Fibroblast of skin of scalp (primary cell): ENCODE measurements at places on chromosomes 5 and 9.

- peak; percentile 2 for DNase-seq
Measured at GRCh38 chr5:53884417-53884816, 324.0 kb downstream of the NDUFS4 start.

DNA sequence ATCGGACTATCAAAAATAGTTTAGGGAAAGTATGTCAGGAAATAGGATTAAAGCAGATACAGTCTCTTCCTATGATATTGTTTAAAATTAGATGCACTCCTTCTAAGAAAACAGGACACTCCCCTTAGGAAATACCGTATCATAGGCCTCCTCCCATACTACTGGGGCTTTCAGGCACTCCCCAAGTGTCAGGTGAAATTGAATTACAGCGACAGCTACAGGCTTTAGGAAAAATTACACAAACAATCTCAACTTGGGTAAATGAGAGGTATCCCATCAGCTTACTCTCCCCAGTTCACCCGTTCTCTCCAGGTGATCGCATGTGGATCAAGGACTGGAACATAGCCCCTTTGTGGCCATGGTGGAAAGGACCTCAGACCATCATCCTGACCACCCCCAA lies 110.4 kb upstream of the EPB41L4A start:
- no peak for DNase-seq

- DNase-seq = peak; percentile 23
Measured at GRCh38 chr9:96483733-96484390, 33.9 kb downstream of the HABP4 start.

DNA sequence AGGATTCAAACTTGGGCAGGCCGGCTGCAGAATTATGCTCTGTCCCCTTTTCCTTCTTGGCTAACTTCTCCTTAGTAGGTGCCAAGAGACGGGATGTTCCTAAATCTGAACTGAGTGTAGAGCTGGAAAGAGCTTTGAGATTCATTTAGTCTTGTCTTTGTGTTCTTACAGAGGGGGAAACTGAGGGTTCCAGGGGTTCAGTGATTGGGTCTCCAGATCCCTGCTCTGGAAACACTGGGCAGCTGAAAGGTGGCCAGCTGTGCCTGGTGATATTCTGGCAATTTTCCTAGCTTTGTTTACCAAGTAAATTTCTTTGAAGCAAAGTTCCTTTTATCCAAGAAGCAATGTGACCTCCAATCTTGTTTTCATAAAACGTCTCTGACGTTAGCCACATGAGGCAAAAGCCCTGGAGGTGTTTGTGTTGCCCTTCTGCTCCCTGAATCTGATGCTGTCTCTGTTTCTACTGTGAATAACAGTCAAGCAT lies 288.7 kb downstream of the ZSWIM6 start:
- DNase-seq = no peak

- no peak for DNase-seq
Measured at GRCh38 chr5:173480896-173481295, 135.6 kb downstream of the BOD1 start.

GRCh38 chr5:72485430-72485974 lies 21.7 kb downstream of the ZNF366 start:
- DNase-seq = no peak

- DNase-seq = no peak
Measured at GRCh38 chr5:175821790-175822211, 49.6 kb upstream of the CPLX2 start.

DNA sequence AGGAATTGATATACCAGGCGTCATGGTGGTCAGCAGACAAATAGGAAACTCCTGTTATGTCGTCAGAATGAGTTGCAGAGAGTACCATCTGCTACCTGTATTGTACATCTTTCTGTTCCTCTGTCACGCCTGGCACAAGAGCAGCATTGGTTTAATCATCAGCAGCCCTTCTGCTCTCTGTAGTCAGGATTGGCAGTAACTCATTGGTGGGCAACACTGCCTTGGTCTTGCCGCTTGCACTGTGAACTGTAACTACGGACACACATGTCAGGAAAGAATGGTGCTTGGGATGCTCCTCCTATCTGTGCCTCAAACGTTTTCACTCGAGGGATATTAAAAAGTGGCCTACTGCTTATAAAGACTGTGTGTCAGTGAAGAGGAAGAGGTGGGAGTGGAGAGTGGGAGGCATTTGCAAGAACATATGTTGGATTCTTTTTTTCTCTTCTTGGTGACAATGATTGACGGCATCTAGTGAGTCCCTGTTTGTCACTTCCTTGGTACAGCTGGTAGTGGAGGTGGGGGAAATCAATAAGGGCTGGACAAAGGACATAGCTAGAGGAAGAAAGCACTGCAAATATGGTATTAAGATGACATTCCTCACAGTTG lies 76.6 kb downstream of the F2RL2 start:
- DNase-seq = no peak

GRCh38 chr5:162068412-162068811 lies 839 bp downstream of the GABRG2 start:
- peak; percentile 6 for DNase-seq

- DNase-seq = no peak
Measured at GRCh38 chr9:77563174-77563573, 84.9 kb downstream of the GNA14 start.

GRCh38 chr5:131022811-131023497 lies 142.1 kb downstream of the HINT1 start:
- DNase-seq = no peak

GRCh38 chr9:92737216-92737606 lies 27.4 kb downstream of the BICD2 start:
- DNase-seq = no peak

- no peak for DNase-seq
Measured at GRCh38 chr5:110019119-110019518, 329.4 kb downstream of the MAN2A1 start.

- DNase-seq = no peak
Measured at GRCh38 chr9:1550636-1551035, 464.5 kb upstream of the SMARCA2 start.

DNA sequence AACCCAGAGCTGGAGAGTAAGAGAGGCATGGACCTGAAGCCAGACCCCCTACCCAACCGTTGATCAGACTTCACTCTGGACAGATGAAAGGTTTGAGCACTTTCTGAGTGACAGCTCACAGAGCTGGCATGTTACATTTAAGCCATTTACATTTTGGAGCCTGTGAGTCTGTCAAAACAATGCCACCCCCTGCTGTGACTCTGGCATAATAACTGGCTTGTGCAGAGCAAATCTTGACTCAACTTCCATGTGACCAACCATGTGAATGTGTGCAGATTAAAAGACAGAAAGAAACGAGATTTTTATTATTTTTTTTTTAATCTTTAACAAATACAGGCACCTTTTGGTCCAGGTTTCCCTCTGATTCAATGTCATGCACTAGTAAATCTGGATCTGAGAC lies 48.5 kb downstream of the MFAP3 start:
- peak; percentile 84 for DNase-seq

DNA sequence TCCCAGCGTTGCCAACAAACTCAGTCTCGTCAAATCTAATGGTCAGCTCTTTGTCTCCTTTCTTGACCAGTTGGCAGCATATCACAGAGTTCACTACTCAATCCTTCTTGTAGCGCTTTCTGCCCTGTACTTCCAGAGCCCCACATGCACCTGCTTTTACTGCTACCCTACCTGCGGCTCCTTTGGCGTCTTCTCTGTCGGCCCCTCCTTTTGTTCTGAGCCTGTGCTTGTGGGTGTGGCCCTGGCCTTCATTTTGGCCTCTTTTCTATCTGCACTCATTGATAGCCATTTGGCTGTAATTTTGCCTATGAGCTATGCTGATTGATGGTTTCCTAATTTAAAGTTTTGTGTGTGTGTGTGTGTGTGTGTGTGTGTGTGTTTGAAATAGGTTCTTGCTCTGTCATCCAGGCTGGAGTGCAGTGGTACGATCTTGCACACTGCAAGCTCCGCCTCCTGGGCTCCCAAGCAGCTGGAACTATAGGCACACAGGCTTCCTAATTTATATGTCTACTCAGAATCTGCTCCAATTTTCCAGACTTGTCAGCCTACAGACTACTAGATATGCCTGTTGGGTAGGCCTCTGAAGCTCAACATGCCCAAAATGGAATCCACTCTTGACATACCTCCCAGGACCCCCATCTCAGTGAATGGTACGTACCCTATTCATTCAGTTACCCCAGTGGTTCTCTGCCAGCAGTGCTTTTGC lies 32.3 kb downstream of the ARPC5L start:
- no peak for DNase-seq

DNA sequence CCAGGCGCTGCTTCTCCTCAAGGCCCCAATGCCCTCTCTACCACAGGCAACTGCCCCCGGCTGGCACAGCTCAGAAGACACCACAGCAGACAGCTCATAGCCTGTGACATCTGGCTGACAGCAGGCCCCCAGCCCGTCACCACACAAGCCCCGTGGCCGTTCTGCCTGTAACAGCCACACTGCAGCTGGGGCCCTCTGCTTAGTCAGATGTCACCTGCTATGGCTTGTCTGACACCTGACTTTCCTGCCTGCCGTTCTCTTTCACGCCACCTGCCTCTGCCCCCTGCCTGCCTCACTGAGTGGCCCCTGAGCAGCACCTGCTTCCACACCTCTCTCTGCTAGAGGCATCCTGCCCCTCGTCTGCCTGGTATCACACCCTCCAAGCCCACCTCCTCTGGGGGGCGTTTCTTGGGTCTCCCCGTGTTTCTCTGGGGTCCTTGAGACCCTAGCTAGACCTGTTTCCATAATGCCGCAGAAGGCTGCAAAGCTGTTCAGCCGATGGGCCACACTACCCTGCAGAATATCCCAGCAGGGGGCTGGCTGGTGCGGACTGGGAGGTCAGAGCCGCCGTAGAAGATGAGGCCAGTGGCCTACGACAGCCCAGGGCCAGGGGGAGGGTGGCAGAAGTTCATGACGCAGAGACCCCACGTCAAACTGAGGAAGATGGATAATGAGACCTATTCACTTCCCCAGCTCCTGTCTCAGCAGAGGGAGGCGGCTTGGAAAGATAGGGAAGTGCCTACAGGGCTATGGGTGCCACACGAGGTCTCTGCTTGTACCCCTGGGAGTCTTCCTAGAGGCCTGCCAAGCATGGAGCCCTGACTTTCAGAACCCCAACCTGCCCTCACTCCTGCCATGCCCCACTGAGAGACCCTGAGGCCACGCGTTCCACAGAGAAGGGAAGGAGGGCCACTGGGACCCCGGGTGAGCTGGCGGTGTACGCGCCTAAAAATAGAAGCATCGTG lies 95.1 kb downstream of the ZNF354C start:
- no peak for DNase-seq

DNA sequence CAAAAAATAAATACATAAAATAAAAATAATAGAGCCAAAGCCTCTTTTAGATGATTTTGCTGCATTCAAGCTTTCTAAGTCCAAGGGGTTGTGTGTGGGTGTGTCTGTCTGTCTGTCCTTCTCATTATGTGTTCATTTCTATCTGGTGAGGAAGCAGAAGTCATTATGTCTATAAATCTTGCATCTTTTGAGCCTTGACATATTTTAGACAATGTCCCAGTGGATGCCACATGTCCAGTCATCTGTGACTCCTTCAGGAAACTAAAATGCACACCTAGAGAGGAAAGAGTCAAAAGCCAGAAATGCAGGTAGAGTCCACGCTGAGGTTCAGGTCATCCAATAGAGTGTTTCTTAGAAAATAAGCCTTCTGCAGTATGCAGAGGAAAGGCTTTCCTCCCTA lies 80.9 kb downstream of the GALNT10 start:
- DNase-seq = no peak

DNA sequence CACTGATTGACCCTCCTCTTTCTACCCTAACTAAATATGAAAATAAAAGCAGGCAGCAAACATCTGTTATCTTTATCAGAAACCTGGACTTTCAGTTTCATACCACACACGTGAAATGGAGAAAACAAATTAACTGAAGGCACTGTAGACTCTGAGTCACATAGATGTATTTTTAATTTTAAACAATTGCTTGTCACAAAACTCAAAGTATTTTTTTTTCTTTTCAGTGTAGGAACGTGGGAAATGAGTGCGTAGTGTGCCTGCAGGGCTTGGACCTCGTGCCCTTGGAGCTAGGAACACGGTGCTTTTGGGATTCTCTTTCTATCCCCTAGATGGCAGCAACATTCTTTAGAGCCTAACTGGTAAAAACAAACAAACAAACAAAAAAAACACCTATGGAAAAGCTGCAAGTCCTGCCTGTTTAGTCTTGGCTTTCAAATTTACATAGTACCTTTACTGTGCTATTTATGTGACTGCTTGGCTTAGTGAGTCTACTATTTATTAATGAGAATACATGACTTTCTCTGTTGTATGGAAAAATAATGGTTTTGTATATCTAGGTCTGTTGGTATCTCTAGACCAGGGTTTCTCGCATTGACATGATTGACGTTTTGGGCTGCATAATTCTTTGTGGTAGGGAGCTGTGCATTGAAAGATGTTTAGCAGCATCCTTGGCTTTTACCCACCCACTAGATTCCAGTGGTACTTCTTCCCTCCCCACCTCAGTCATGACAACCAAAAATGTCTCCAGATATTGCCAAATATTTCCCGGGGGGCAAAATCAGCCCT lies 16.8 kb upstream of the ACTBL2 start:
- DNase-seq = peak; percentile 53

GRCh38 chr9:88236511-88237478 lies 98.5 kb upstream of the SPATA31C2 start:
- no peak for DNase-seq

DNA sequence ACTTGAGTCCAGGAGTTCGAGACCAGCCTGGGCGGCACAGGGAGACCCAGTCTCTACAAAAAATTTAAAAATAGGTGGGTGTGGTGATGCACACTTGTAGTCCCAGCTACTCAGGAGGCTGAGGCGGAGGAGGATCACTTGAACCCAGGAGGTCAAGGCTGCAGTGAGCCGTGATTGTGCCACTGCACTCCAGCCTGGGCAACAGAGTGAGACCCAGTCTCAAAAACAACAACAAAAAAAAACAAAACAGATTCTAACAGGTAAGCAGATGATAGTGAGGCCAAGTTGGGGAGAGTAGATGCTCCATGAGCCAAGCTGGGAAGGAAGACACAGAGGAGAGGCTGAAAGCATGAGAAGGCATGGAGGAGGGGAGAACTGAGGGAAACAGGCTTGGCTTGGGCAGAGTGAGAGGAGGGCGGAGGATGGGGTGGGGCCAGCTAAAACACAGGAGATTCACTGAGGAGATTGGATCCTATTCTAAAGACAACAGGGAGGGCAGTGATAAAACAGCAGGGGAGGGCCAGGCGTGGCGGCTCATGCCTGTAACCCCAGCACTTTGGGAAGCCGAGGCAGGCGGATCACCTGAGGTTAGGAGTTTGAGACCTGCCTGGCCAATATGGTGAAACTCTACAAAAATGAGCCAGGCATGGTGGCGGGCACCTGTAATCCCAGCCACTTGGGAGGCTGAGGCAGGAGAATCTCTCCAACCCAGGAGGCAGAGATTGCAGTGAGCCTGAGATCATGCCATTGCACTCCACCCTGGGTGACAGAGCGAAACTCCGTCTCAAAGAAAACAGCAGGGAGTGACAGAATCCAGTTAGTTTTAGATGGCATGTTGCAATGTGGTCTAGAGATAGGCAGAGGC lies 8.4 kb downstream of the RPS14 start:
- DNase-seq = no peak

- no peak for DNase-seq
Measured at GRCh38 chr5:172855597-172856292, 21.7 kb downstream of the ERGIC1 start.

DNA sequence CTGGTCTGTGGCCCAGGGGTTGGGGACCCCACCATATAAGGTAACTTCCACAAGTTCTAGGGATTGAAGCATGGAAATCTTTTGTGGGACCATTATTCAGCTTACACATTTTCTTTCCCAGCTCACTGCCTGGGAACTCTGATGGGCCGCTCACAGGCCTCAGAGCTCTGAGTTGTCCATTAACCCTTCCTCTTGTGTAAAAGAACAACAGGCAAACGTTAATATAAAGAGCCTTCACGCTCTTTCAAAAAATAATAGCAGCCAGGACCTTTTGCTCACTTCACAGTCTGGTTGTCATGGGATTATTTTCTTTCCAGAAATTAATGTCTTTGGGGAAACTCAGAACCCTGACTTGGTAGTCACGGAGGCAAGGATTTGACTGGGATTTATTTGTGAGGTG lies 443.3 kb downstream of the AGTPBP1 start:
- DNase-seq = no peak
